Amygdala (tissue), 56 donors: ENCODE measurements at places on chromosomes 2 and 18.

DNA sequence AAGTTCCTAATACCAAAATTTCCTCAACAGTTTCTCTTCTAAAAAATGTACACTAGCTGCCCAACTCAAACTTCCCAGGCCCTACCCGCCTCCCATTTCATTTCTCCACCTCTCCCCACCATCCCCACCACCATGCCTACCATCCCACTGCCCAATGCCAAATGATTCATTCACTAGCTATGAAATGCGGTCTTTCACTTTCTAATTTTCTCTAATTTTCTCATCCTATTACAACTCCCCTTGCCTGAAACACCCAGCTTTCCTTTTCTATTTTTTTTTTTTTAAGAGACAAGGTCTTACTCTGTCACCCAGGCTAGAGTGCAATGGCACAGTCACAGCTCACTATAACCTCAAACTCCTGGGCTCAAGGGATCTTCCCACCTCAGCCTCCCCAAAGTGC, 38.4 kb downstream of the KIDINS220 start:
- DNase-seq, result no peak

GRCh38 chr2:143942486-143942885, 577.4 kb downstream of the ZEB2 start:
- no peak for DNase-seq

GRCh38 chr2:145287736-145288135, 767.8 kb upstream of the ZEB2 start:
- DNase-seq, result no peak

DNA sequence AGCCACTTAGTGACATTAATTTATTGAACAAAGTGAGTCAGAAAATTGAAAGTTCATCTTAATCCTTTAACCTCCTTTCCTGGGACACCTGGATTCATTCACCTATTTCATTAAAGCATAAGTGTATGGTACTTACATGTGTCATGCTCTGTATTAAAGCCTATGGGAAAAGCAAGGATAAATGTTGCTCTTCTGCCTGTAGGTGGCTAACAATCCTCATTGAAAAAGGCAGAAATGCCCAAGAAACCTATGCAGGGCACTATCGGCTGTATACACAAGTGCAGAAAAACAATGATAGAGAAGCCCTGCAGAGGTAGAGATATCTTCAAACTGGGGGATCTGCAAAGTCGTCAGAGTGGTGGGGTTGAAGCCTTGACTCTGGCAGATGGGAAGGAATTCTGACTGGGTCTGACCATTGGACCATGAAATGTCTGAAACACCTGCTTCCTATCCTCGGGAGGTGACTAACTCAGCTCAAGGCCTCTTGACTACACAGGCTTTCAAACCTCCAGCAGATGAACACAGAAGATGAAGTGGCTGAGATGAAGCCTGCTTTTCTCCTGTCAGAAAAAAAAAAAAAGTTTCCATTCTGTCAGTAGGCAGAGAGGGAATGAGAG, 83.1 kb downstream of the DCC start:
- DNase-seq, result no peak

GRCh38 chr2:216635701-216636550, 2.7 kb downstream of the IGFBP2 start:
- no peak for DNase-seq

DNA sequence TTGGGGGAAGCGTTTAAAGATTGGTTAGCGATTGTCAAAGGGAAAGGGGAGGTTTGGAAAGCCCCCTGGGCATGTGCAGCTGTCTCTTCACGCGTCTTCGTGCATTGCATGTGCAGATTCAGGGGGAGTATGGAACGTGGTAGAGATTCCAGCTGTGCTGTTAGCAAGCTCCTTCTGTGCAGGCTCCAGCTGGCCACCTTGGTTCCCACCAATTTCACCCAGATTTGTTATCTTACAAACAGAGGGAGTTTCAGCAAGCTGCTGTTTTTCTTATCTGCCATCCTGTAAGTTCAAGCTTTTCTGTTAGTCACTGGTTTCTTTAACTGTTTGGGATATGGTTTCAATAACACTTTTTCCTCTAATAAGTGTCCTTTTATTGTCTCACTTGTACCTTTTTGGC, 30.4 kb downstream of the FARP2 start:
- DNase-seq, result no peak
